ENCODE measurements at places on chromosomes 12 and 14. TPM values are rescaled to one million over a fixed set of nuclear protein-coding genes. Genes with fewer than 3 reads are reported as not detected.

GRCh38 chr14:24051789-24052655 lies at the start of gene CARMIL3:
TSS of gene CARMIL3 (plus strand) at chr14:24052009. CDS start at chr14:24052154, 145 bp downstream.
- peak; percentile 91 for DNase-seq

DNA sequence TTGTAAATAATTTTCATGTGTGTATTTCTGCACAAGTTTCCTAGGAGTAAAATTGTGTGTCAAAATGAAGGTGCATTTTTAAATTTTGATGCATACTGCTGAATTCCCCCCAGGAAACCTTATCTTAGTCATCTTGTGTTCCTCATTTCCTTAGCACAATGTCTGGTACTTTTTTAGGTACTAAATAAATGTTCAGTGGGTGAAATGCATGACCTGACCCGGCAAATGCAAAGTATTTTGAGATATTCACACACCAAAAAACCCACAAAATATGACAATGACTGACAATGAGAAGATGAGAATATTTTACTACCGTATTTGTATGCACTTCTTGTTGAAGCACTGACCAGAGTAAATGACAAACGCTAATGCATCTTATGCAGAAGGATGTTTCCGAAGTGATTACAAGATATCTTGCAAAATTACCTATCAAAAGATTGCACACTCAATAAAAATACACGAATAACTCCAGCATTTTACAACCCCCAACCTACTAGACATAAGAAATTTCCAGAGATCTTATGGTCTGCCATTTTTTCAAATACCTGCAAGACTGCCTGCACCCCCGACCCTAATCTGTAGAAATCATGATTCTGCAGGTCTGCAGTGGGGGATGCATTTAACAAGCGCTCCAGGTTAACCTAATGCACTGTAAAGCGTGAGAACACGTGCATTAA lies 895 bp upstream of the PRKAB1 start:
- no peak for DNase-seq

DNA sequence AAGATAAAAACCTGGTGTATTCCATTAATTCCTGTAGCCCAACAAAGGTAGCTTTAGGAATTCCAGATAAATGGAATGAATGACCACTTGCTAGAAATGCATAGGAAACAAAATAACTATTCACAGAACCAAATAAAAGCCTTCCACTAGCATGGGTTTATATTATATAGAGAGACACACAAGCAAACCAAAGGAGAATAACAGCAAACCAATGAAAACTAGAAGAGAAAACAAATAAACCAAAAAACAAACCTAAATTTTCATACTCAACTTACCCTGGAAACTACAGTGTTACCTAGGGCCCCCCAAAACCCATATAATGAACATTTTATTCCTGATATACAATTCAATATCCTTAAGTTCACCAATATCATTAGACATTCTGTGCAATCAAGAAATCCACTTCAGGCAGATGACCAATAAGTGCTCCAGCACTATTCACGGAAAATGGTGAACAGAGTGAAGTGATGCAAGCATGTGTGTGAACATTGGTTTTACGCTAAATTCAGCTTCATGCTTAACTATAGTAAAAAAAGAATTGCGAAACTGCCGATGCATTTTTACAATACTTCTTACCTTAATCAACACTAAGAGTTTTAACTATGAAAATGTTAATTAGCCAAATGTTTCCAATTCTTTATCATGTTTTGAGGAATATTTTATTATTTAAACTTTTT lies 1108.4 kb upstream of the TMEM132C start:
- DNase-seq, result no peak

DNA sequence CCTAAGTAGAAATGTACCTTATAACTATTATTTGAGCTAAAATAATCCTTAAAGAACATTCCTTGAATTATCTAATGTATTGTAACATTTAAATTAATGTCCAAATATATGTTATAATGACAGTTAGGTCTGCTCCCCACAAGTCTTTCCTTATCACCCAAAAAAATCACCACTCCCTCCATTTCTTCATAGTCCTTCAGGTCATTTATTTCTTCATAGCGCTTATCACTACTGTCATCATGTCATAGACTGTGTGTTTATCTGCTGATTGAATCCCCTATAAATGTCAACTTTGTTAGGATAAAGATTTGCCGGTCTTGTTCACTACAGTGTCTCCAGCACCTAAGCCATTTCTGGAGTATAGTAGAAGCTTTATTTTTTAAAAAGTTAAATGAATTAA lies 12.0 kb downstream of the LUM start:
- no peak for DNase-seq

- DNase-seq, result no peak
Measured at GRCh38 chr14:52949711-52950409, 990 bp downstream of the FERMT2 start.

- no peak for DNase-seq
Measured at GRCh38 chr14:61538464-61539022, 156.8 kb upstream of the HIF1A start.

DNA sequence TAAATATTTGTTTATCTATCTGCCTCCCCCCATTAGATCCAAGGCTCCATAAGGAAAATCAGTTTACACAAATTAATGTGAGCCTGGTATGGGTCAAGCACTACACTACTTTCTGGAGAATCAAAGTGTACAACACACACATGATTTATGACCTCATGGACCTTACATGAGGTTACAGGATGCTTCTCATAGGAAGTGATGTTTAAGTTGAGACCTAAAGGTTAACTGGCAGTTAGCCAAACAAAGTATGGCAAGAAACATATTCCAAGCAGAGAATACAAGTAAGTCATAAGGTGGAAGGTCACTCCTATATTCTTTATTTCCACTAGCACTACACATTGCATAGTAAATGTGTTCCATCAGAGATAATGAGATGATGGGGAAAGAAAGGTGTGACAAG lies 39.2 kb downstream of the OSBPL8 start:
- no peak for DNase-seq

- no peak for DNase-seq
Measured at GRCh38 chr14:101174980-101175606, 271.6 kb upstream of the RTL1 start.

DNA sequence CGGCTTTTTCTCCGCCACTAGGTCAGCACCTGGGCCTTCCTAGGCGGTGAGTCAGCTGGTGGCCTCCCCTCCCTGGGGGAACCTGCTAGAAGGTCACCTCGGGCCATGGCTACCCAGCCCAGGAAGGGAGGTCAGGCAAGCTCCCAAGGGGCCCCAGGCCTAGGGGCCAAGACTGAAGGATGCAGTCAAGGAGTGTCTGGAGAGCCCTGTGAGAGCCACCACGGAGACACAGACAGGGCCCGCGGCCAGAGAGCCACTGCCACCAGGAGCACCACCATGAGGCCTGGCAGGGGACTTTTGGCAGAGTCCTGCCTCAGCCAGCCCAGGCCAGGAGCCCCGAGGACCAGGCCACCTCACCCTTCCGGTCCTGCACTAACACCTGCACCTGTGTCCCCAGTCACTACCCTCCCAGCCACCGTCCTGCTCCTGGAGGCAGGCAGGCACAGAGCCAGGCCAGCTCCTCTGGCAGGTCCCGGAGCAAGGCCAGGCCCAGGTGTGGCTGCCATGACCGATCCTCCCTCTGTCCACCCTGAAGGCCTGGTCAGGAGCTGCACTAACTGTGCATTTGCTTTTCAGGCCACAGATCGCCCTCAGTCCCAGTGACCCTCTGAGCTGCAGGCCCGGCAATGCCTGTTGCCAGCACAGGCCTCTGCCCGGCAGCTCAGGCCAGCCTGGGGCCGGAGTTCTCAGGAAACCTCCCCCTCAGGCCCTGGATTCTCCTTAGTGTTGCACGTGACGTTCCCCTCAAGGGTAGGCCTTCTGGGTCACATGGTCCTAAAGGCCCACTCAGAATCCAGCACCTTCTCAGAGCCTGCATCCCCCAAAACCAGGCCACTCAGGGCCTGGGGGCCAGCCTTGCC lies 6.9 kb downstream of the PHETA1 start:
- DNase-seq, result no peak

- DNase-seq, result no peak
Measured at GRCh38 chr12:104952816-104953215, 5.3 kb downstream of the SLC41A2 start.

DNA sequence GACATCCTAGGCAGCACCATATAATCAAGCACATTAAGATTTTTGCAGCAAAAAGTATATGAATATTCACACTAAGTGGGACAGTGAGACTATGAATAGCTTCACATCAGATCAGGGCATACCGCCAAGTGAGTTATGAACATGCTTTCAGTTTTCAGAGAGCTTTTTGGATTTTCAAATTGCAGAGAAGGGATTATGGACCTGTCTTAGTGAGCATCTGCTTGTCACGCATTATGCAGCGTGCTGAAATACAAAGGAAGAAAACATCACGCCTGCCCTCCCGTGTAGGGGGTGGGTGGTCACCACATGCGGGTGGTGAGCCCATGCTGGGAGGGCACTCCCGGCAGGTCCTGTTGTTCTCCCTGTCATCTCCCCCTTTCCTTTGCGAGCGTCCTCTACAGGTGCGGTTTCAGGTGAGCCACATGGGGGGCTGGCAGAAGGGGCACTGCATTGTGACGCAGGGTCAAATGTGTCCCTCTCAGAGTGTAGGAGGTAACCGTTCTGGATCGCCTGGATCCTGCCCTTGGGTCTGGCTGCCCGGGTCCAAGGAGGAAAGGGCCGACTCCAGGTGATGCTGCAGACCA lies 42.6 kb downstream of the TRAF3 start:
- DNase-seq, result no peak

DNA sequence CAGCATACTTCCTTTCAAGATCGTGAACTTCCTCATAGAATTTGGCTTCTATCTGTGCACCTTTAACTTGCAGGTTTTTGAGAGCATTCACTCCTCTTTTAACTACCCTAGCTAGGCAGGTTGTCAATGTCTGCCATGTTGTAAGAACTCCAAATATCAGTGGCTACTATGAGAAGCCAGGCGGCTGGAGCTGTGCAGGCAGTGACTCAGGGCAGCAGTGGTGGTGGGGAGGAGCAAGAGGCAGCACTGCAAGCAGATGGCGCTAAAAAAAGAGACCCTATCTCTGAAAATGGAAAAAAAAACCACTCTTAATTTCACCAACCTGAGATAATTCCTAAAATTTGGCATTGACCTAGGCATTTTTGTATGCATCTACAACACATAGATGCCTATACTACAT lies 28.5 kb downstream of the YARS2 start:
- peak; percentile 64 for DNase-seq

- DNase-seq, result no peak
Measured at GRCh38 chr12:46609674-46610073, 216.1 kb downstream of the SLC38A4 start.

TOMM20L gene
- not detected for total RNA-seq

LRTM2 gene
- 0.29 TPM for total RNA-seq

TAS2R30 gene
- 1.8 TPM for total RNA-seq

KITLG gene
- 7.0 TPM for total RNA-seq

MMP14 gene
- 213 TPM for total RNA-seq

KLRD1 gene
- total RNA-seq, result 2.2 TPM

NAB2 gene
- total RNA-seq, result 13.5 TPM

TBC1D30 gene
- 0.94 TPM for total RNA-seq

Measured in endodermal cell (in vitro differentiated cells).